ENCODE measurements at places on chromosomes 6 and 20.

GRCh38 chr20:4932061-4932460 is 69.2 kb downstream of the SLC23A2 start:
- no peak for DNase-seq

DNA sequence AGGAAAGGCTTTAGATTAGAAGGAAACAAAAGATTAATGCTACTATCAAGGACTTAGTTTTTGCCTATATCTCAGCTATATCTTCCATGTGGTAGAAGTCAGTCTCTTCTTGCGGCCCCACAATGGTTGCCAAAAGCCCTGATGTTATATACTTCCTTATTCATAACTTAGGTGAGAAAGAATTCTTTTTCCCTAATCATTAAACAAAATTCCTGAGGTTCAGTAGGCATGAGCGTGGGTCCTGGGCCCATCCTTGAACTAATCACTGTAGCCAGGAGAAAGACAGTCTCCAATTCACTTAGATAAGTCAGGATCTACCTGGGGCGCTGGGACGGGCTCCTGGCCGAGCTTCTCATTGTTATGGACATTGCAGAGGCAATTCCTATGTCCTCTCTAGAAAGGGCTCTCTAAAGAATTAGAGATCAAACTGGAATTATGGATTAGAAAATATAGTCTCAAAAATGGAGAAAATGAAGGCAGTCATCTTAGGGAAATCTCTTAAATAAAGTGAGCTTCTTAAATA is 134.3 kb downstream of the KIF6 start:
- no peak for DNase-seq

DNA sequence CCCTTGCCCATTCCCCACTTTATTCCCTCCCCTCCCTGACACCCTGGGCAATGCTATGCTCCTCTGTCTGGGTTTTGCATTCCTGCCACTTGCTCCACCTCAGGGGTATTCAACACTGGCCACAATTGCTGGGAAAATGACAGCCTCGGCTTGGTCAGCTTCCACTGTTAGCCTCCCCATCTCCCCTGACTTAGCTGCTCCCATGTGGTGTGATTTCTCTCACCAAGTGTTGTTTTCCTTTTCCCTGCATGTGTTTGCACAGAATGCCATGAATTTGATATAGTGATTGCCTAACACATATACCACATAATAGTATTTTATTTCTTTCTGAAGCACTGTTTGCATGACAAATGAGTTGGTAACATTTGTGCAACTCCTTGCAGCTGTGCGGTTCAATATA is 1.4 kb upstream of the LEMD2 start:
- no peak for DNase-seq

GRCh38 chr20:5088688-5089087 is 31.1 kb downstream of the PCNA start:
- DNase-seq = no peak

- no peak for DNase-seq
Measured at GRCh38 chr6:106106276-106107042, 20.3 kb downstream of the PRDM1 start.

DNA sequence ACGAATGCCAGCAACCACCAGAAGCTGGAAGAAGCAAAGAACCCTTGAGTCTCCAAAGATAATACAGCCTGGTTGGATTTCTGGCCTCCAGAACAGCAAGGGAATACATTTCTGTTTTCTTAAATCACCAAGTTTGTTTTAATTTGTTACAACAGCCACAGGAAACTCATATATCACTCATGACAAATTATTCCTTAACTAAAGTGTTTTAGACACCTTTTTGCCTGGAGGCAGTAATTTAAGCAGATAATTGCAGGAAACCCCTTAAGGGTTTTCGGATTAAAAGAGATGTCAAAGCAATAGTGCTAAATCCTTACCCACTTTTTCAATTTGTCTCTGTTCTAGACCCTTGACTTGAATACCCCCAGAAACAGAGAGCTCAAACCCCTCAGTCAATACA is 1050.0 kb downstream of the EPHA7 start:
- DNase-seq = no peak

GRCh38 chr6:40054602-40055001 is 120.3 kb upstream of the MOCS1 start:
- no peak for DNase-seq

- DNase-seq = no peak
Measured at GRCh38 chr20:12086359-12086758, 168.7 kb downstream of the BTBD3 start.

GRCh38 chr6:159590835-159591234 is 102.2 kb downstream of the SOD2 start:
- no peak for DNase-seq

GRCh38 chr6:136932599-136932998 is 10.5 kb downstream of the SLC35D3 start:
- no peak for DNase-seq

DNA sequence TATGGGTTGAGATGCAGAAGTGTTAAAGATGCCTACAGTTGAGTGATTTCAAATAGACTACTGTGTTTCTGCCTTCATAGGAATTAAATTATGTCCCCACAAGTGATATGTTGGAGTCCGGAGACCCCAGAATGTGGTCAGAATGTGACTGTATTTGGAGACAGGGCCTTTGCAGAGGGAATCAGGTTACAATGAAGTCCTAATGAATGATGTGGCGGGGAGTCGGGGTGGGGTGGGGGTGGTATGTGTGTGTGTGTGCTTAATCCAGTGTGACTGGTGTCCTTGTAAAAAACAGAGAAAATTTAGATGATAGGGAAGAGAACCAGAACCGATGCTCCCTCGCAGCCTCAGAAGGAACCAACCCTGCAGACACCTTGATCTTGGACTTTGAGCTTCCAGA is 448.2 kb downstream of the QKI start:
- no peak for DNase-seq

GRCh38 chr6:50141100-50141499 is 91.4 kb upstream of the DEFB112 start:
- no peak for DNase-seq

DNA sequence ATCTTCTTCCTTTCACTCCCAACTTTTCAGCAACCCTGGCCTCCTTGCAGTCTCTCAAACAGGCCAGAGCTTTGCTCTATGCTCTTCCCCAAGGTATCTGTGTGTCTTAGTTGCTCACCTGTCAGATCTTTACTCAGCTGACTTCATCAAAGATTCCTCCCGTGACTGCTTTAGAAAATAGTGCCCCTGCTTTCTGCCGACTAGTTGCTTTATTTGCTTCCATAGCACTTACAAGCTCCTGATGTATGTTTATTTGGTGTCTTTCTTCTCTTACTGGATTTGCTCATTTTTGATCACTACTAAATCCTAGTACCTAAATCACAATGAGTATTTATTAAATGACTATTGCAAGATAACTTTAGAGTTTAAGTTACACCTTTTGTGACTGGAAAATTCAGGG is 5.9 kb downstream of the NDUFAF5 start:
- no peak for DNase-seq

- no peak for DNase-seq
Measured at GRCh38 chr6:128807577-128807976, 75.4 kb upstream of the LAMA2 start.

DNA sequence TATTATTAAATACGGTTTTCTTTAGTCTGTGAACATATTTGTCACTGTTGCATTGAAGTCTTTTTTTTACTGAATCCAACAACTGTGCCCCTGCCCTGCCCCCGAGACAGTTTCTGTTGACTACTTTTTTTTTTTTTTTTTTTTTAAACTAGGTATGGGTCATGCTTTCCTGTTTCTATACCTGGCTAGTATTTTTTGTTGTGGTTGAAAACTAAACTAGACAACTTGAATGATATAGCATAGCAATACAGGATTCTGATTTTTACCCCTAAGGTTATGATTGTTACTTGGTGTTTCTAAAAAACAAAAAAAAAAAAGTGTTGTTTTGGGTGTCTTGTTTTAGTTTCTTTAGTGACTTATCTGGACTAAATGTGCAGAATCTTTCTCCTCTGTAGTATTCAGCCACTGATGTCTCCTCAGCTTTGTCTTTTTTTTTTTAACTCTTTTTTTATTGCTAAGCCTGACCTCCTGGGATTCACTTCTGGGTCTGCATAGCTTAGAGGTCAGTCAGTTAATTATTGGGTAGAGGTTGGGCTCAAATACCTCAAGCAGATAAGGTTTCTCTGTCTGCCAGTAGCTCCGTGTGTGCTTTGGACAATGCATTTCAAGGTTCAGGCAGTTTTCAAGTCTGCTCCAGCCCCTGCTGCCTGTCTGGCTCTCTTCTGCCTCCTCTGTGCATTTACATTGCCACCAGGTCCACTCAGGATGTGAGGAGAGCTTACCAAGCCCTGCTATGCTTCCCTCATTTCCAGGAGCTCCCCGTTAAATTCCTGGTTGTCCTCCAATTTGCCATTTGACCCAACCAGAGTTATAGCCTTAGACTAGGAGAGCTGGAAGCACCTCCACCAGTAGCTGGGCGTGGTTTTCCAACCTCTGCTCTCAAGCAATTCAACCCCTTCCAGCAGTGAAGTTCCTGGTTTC is 91.4 kb downstream of the SYNDIG1 start:
- no peak for DNase-seq

DNA sequence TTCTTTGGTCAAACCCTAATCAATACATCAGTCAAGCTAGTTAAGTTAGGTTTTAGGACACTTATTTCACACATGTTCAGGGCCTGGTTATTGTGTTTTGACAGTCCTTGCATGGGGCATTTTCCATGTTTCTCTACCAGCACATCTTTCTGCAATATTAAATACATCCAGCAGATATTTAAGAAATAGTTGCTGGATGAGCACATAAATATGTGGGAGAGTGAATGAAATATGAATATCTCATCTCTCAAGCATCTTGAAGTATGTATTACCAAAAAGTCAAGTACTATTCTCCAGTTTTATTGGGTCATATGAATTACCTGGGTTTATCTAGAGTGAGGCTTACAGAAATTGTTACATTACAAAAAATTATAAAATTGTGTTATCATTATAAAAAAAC is 621.9 kb upstream of the GJE1 start:
- DNase-seq = no peak

DNA sequence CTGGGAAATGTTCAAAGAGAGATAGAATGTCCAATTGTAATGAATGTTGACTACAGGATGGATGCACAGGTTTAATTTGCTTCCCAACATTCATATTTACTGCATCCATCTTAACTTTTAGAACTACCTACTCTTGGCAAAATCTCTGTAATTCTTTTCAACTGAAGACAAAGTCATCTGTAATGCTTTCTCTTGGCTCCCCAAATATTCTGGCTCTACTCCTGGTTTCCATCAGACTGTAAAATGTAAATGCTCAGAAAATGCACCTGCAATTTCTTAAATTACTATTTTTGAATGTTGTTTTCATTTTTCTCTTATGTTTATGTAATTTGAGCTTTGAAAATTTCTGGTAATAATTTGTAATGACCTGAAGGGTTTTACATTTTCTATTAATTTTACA is 480.8 kb upstream of the IMPG1 start:
- no peak for DNase-seq

All from CD4-positive, alpha-beta T cell treated with Interleukin-17A for 4 hours (primary cell).